Cardiac ventricle fibroblast (primary cell): ENCODE measurements at places on chromosomes 13 and 19. TPM values are rescaled to one million over a fixed set of nuclear protein-coding genes. Genes with fewer than 3 reads are reported as not detected.

The NLRP5 gene
- total RNA-seq, result not detected in 2 replicates

The ONECUT3 gene
- total RNA-seq, result not detected in 2 replicates

The ZNF649 gene
- total RNA-seq, result 3.0 and 6.8 TPM in 2 replicates

The CYSLTR2 gene
- total RNA-seq, result 0.37 and 6.3 TPM in 2 replicates

The KIR3DL2 gene
- not detected in 2 replicates for total RNA-seq

The GPI gene
- 290 and 331 TPM in 2 replicates for total RNA-seq

The C19orf18 gene
- total RNA-seq, result 0.64 TPM in 1 of 2 replicates, not detected in the other

The CCDC124 gene
- 51.8 and 67.5 TPM in 2 replicates for total RNA-seq

The U2AF1L4 gene
- 2.0 and 4.4 TPM in 2 replicates for total RNA-seq

The SLC10A2 gene
- total RNA-seq, result not detected in 2 replicates

The CAMSAP3 gene
- not detected in 2 replicates for total RNA-seq

The HCN2 gene
- 2.5 and 2.7 TPM in 2 replicates for total RNA-seq

The TYROBP gene
- not detected in 2 replicates for total RNA-seq
